GM23248 (cell line): ENCODE measurements at places on chromosomes 2 and 18.

DNA sequence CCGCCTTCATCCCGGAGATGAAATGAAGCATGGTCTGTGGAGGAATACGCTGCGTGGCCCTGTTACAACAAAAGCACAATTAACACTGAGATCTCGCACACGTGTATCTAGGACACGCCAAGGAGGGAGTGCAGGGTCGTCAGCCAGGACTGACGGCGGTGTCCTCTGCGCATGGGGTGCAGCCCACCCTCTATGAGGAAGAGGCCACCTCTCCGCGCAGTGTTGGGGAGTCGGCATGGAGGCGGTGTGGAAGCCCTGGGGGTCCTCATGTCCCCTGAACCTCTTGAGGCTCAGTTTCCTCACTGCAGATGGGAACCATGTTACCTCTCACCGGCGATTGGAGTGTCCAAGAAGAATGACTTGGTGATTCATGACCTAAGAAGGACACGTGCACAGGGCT lies 86.0 kb upstream of the ZNF236 start:
- DNase-seq = no peak

- peak; percentile 54 for DNase-seq
Measured at GRCh38 chr2:187453078-187453641, 5.1 kb upstream of the CALCRL start.

GRCh38 chr2:71277536-71278103 lies 50.7 kb upstream of the PAIP2B start:
- peak; percentile 55 for DNase-seq

DNA sequence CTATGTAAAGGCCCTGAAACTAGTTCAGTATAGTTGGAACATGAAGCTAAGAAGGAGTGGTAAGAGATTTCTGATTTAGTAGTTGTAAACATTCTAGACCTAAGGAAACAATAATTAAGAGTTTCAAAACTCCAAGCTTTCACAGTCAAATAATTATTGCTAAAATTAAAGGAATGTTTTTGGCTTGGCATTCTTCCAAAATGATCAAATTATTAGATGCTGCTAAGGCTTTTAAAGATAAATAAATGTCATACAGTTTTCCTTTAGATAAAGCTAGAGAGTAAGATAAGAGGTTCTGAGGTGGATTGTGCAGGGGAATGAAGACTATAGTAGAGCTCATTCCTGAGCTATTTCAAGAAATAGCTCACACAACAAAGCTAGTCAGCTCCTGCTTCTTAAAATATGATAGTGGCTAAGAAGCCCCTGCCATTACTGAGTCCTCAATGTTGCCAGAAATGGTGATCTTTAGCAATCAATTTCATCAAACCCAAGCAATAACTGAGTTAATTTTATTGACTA lies 45.3 kb downstream of the ZC3H15 start:
- no peak for DNase-seq

DNA sequence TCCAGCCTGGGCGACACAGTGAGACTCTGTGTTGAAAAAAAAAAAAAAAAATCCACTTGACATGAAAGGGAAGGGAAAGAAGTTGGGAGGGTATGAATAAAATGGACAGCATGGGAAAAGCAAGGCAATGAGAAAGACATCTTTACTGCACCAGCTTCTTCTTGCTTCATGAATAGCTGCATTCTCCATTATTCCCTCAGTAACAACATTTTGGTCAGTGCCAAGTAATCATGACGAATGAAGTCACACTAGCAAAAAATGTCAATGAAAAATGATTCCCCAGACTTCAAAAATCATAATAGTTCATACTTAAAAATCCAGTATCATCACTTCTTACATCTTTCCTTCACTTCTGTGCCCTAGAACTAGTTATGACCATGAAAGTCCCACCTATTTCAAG lies 30.4 kb downstream of the ADAM17 start:
- no peak for DNase-seq

DNA sequence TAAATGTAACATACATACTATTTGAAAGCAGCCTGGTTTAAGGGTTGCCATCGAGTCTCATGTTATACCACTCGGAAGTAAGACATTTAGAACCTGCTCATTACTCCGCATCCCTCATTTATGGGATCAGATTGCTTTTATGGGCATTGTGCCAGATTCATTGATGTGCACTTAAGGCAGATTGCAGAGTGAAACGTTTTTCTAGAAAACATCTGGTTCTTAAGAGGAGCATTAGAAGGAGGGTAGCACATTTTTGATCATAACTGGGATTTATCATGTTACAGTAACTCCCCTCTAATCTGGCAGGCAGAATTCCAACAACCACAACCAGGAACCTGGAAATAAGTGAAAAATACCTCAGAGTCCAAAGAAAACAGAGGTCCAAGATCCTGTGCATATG lies 74.2 kb upstream of the GALNT3 start:
- peak; percentile 5 for DNase-seq

- peak; percentile 31 for DNase-seq
Measured at GRCh38 chr2:112547333-112547732, 5.1 kb downstream of the POLR1B start.

- no peak for DNase-seq
Measured at GRCh38 chr18:23596183-23596582, 9.9 kb upstream of the NPC1 start.
